ENCODE measurements at places on chromosomes 12 and 14.

DNA sequence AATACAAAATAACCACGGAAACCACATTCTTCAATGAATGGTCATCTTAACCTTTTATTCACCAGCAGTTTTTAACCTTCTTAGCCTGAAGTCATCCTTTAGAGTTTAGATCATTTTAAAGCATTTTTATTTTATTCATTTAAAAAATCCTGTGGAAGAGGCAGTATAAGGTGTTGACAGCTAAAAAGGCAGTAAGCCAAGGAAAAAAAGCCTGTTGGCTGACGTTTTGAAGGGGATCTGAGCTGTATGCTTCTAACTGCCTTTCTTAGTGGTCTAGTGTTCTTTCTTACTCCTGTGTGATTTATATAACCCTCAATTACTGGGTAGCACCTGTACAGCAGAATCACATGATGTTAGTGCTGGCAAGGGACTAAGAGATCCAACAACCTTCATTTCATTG, 438.3 kb upstream of the SEL1L start:
- DNase-seq, result no peak

- DNase-seq, result no peak
These were observed 22.1 kb upstream of the SERPINA4 start for GRCh38 chr14:94539181-94539580.

- DNase-seq, result no peak
These were observed 62.8 kb upstream of the FOXN3 start for GRCh38 chr14:89479802-89480201.

DNA sequence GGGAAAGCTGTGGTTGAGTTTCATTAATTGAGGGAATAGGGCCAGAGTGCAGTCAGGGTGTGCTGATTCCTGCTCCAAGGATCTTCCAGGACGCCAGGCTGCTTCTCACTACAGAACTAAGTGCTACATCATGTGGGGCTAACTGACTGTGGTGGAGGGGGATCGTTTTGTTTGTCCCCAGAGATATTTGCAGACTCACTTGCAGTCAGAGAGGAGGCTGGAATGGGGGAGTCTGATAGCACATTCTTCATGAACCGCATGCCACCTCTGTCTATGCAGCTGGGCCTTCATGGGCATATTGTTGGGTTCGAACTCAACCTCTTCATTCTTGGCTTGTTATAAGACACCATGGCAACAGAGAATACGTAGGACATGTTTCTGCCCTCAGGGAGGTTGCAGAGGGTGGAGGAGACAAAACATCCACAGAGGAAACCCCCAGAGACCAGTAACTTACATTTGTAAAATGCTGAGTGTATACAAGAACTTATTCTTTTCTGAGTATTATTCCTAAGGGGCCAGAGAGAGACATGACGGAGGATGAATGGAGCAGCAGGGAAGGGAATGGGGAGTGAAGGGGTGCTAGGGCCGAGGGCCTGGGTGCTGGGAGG, 13.0 kb downstream of the KRT7 start:
- DNase-seq, result no peak

- DNase-seq, result no peak
These were observed 63.5 kb downstream of the MED13L start for GRCh38 chr12:116213885-116214527.

- DNase-seq, result no peak
These were observed 154.7 kb downstream of the DACT1 start for GRCh38 chr14:58792416-58792815.

GRCh38 chr12:80118565-80119324, 19.4 kb downstream of the OTOGL start:
- DNase-seq, result no peak

- no peak for DNase-seq
These were observed 45.9 kb upstream of the MSRB3 start for GRCh38 chr12:65232476-65233077.

All from stimulated activated CD8-positive, alpha-beta memory T cell treated with anti-CD3 and anti-CD28 coated beads, Interleukin-15, amount 100 ng/mL, for 4 hours (primary cell).